ENCODE measurements at places on chromosomes 6 and 20.
A peak's percentile ranks its signal among the peaks of the same experiment; 100 is the strongest.

- DNase-seq = no peak
Measured at GRCh38 chr6:117947234-117947633, 40.2 kb downstream of the SLC35F1 start.

- DNase-seq = no peak
Measured at GRCh38 chr6:122947355-122947754, 48.7 kb upstream of the CLVS2 start.

- peak; percentile 60 for DNase-seq
Measured at GRCh38 chr6:137389150-137389704, 105.0 kb downstream of the OLIG3 start.

DNA sequence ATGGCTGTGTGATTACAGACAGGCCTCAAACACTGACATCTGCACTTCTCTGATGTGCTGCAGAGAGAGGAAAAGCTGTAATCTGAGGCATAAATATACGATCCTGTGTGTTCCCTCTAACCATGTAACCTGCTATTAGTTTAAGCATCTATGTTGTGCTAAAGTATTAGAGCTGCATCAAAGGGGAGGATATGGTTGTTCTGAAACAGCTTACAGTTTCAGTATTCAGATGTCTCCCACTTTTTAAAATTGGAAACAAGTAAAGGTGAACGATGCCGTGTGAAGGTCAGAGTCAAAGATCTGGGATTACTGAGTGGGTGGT is 7.6 kb downstream of the PLEKHG1 start:
- DNase-seq = no peak

DNA sequence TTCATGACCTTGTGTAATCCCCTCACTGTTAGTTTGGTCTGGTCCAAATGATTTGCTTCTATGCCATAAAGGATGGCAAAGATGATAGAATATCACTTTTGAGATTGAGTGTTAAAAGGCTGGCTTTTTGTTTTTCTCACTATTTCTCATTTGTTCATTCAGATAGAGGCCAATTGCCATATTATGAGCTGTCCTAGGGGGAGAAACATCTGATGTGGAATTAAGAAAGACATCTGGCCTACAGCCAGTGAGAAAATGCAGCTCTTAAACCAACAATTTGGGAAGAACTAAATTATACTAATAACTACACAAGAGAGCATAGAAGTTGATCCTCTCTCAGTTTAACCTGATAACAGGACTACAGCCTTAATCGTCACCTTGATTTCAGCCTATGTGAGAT is 1668.6 kb downstream of the GRIK2 start:
- DNase-seq = no peak

DNA sequence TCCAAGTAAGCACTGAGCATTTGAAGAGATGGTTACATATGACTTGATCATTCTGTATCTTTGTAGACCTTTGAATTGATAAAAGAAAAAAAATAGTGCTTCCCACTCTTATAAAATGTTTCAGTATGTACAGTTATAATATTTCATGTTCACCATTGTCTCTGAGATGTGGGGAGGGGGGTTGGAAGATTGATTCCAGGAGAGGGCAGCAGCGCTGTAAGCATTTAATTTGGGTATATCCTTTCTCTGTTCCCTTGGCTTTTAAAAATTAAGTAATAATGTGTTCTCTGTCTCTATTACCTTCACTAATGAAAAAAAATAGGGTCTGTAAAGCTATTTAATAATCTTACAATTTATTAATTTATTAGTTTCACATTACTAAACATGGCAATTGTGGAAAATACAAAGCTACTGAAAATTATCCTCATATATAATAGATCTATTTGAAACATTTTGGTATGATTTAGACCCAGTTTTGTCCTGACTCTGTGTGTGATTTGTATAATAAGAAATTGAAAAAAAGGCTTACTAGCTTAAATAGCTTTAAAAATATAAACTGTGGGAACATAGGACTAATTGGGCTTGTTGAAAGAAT is 341.2 kb downstream of the CDKAL1 start:
- DNase-seq = no peak

DNA sequence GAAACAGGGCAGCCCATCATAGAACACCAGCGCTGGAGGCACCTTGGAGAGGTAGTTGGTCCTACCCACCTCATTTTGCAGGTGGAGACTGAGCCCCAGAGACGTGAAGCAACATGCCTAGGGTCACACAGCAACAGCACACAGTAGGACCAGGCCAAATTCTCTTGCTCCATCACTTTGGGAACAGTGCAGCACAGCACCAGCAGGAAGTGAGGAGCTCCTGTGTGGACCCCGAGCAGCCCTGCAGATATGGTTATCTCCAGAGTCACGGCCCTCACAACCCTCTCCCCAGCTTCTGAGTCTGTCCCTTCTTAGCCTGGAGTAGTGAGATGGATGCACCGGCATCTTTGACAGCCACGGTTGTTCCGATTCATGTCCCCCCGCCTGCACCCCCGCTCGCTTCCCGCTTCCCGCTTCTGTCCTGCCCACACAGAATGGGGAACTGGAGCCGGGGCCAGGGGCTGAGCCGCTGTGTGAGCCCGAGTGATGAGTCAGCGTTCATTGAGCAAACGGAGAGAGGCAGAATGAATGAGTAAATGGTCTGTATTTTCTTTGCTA is 72.6 kb upstream of the DUSP22 start:
- DNase-seq = no peak

DNA sequence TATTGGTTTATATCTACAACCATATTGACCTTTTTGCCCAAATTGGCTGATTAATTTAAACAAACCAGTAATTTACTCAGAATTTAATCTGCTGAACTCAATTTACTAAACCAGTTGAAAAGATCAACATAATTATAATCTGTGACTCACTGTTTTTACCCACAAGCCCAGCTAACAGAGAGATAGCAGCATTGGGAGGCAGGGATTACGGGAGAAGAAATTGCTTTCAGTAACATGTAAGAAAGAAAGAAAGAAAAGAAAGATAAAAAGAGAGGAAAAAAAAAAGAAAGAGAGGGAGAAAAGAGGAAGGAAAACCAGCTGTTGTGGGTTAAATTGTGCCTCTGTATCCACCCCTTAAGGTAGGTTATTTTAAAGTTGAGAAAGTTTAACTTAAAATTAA is 13.3 kb upstream of the RHAG start:
- no peak for DNase-seq

- no peak for DNase-seq
Measured at GRCh38 chr6:82521369-82521768, 157.8 kb downstream of the TPBG start.

DNA sequence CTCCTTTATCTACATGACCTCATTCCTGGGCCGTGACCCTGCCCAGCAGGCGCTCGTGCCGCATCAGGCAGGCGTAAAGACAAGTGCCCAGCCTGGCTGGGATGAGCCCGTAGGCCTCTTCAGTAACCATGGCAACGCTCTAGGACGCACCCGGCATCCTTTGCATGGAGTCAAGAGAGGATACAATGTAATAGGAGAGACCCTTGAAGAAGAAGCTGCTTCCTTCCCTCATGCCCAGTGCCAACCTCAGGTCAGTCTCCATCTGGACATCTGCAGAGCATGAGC is 5.0 kb upstream of the LSM14B start:
- no peak for DNase-seq

GRCh38 chr6:52760105-52760765 is 3.0 kb downstream of the GSTA2 start:
- DNase-seq = no peak

DNA sequence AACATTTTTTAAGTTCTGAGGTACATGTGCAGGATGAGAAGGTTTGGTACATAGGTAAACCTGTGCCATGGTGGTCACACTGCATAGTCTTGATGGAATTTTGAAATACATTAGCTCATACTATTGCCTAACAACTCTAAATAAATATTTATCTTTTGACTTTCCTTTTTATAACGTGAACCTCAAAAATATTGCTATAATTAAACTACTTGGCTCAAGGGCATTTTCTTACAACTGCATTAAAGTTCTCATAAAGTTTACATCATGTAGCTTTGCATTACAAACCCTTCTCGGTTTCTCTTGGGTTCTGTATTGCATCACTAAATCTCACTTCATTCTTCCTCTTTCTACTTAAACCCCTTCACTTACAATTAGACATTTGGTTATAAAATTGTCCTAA is 636.0 kb upstream of the PTCHD4 start:
- no peak for DNase-seq

- no peak for DNase-seq
Measured at GRCh38 chr6:169186496-169187169, 67.0 kb downstream of the THBS2 start.

Measured in stimulated activated CD4-positive, alpha-beta T cell treated with anti-CD3 and anti-CD28 coated beads, Interleukin-2, amount 100 ng/mL, for 48 hours (primary cell).